ENCODE measurements at places on chromosomes 2 and 18. TPM values are rescaled to one million over a fixed set of nuclear protein-coding genes. Genes with fewer than 3 reads are reported as not detected.

Gene GKN2
- total RNA-seq, result not detected

- no peaks in the 10 kb centered on the region for H3K27me3 ChIP-seq
- H3K27ac ChIP-seq, result peak overlapping the region; percentile 77
- H3K36me3 ChIP-seq, result no peaks in the 10 kb centered on the region
- peaks cover 26% of the 10 kb centered on the region for H3K4me1 ChIP-seq
- no peak for DNase-seq
Observed at GRCh38 chr2:8121022-8121825, 560.6 kb upstream of the ID2 start.

GRCh38 chr2:107627926-107628325 lies 198.8 kb upstream of the RGPD4 start:
- no peaks in the 10 kb centered on the region for H3K4me1 ChIP-seq
- H3K36me3 ChIP-seq, result no peaks in the 10 kb centered on the region
- no peak for DNase-seq
- no peak overlapping the region for H3K27ac ChIP-seq

DNA sequence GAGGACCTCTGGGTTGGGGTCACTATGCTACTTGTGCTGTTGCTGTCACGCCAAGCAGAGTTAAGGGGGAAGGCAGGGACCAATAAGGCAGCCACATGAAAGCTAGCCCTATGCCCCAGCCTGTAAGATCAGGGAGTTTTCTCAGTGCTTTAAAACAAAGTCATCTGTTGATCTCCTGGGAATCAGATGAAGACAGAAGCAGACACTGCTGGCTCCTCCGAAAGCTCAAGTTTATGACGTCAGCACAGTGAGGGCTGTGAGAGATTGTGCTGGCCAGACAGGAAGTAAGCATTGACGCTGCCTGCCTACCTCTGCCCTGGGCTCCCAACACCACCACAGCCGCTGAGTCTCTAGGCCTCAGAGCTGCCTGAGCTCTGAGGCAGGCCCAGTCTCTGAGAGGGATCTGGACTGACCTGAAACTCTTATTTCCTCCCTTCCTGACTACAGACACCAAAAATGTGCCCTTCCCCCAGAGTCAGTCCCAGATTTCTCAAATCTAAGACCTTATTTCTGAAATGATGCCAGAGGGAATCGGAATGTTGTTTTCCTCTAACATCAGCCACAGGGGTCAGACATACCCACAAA lies 118.1 kb upstream of the EPAS1 start:
- H3K27ac ChIP-seq, result peak overlapping the region; percentile 52
- H3K36me3 ChIP-seq, result no peaks in the 10 kb centered on the region
- peak; percentile 48 for DNase-seq
- no peak overlapping the region for H3K4me3 ChIP-seq
- no peaks in the 10 kb centered on the region for H3K27me3 ChIP-seq

DNA sequence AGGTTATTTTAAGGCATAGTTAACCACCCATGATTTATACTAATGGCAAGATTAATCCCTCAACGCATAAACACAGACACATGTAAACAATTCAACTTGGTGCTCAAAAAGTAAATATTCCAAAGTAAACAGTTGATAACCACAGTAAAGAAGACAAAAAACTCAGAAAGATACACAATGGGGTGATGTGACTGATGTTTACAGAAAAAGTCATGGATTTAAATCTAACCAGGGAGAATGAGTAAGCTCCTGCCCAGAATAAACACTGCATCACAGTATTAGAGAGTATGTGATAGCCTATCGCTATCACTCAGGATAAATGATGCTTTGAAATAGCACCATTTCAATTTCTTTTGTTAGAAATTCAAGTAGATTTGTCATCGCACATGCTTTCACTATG lies 49.3 kb downstream of the HIBCH start:
- H3K36me3 ChIP-seq, result no peaks in the 10 kb centered on the region
- H3K27me3 ChIP-seq, result no peaks in the 10 kb centered on the region
- H3K27ac ChIP-seq, result no peak overlapping the region
- DNase-seq, result no peak
- H3K4me3 ChIP-seq, result no peak overlapping the region
- no peaks in the 10 kb centered on the region for H3K4me1 ChIP-seq

GRCh38 chr18:8959551-8960135 lies 142.9 kb upstream of the NDUFV2 start:
- no peak overlapping the region for H3K27ac ChIP-seq
- H3K36me3 ChIP-seq, result no peaks in the 10 kb centered on the region
- H3K27me3 ChIP-seq, result no peaks in the 10 kb centered on the region

GRCh38 chr2:37617119-37617892 lies 54.1 kb downstream of the CDC42EP3 start:
- peaks cover 9% of the 10 kb centered on the region for H3K4me1 ChIP-seq
- DNase-seq, result no peak
- no peaks in the 10 kb centered on the region for H3K36me3 ChIP-seq
- no peak overlapping the region for H3K4me3 ChIP-seq

DNA sequence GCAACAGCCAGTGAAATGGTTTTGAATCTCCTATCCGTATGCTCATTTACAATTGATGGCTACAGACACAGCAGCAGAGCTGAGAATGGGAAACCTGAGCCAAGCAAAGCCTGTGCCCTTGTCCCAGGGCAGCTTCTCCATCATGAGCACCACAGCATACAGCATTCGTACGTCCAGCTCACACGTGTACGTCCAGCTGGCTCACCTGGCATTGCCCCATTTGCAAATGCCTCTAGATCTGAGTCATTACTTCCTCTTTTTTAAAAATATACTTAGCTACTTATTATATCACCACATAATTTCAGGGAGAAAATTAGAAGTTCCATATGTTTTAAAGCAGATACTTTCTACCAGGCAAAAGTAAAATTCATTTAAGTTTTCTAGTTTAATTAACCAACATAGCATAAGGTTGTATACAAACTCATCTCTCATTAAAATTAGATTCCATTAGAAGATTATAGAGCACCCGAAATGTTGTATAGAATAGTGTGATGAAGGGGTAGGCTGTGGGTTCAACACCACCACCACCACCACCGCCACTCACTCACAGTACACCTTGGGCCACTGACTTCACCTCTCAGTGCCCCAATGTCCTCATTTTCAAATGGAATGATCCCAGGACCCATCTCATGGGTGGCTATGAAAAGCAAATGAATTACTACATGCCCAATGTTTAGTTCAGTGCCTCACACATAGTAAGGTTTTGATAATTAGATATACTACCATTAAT lies 31.4 kb upstream of the TMEM177 start:
- no peaks in the 10 kb centered on the region for H3K27me3 ChIP-seq
- DNase-seq, result peak; percentile 24
- H3K27ac ChIP-seq, result no peak overlapping the region
- no peaks in the 10 kb centered on the region for H3K36me3 ChIP-seq
- no peaks in the 10 kb centered on the region for H3K4me1 ChIP-seq
- H3K4me3 ChIP-seq, result no peak overlapping the region

- peaks cover 10% of the 10 kb centered on the region for H3K4me1 ChIP-seq
- peak within 1 kb of the TSS; percentile 58 for H3K4me3 ChIP-seq
- H3K27ac ChIP-seq, result peak within 1 kb of the TSS; percentile 83
- DNase-seq, result peak; percentile 83
- no peaks in the 10 kb centered on the region for H3K36me3 ChIP-seq
Observed at GRCh38 chr18:62324917-62325805, at the start of gene TNFRSF11A. Gene TNFRSF11A (plus strand): TSS chr18:62325310. CDS start chr18:62325353, 43 bp downstream.

Gene ST8SIA5
- not detected for total RNA-seq

Gene PAIP2B
- 2.2 TPM for total RNA-seq

- DNase-seq, result no peak
- no peaks in the 10 kb centered on the region for H3K4me1 ChIP-seq
- no peaks in the 10 kb centered on the region for H3K36me3 ChIP-seq
- H3K27ac ChIP-seq, result no peak overlapping the region
- H3K4me3 ChIP-seq, result no peak overlapping the region
Observed at GRCh38 chr2:229511524-229511923, 202.8 kb downstream of the DNER start.

- H3K27me3 ChIP-seq, result no peaks in the 10 kb centered on the region
- no peak overlapping the region for H3K4me3 ChIP-seq
- no peak overlapping the region for H3K27ac ChIP-seq
Observed at GRCh38 chr2:146853741-146854444, 990.9 kb upstream of the ACVR2A start.

DNA sequence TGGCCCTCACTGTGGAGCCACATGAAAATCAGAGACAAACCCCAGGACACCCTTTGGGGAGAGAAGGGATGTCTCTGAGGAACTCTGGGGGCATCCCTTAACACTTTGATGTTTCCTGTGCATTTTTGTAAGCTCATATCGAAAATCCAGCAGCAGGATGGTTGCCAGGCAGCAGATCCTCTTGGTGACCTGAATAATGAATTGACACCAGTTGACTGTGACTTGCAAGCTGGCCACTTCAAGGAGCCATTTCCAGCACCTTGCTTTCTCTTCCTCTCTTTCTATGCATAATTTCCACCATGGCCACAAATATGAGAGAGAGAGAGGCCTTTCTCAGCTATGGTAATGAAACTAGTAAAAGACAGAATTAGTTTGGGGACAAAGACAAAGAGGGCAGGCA lies 91.7 kb downstream of the NRP2 start:
- no peaks in the 10 kb centered on the region for H3K27me3 ChIP-seq
- H3K36me3 ChIP-seq, result no peaks in the 10 kb centered on the region
- peaks cover 21% of the 10 kb centered on the region for H3K4me1 ChIP-seq
- peak overlapping the region; percentile 63 for H3K27ac ChIP-seq

DNA sequence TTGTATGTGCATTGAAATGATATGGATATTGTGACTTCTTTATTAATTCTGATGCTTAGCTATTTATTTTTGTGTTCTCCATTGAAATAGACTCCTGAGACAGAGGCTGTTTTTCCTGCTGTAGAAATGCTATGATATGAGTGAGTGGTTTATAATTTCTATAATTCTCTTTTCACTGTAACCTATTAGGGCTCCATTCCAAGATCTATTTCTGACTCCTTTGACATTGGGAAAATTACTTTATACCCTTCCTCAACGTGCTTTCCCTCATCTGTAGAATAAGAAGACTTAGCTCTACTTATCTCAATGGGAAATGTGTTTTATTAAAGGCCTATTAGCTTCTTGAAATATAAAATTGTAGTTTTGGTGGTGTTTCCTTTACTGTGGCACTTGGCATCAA lies 144.5 kb upstream of the RPRM start:
- H3K4me3 ChIP-seq, result no peak overlapping the region
- no peak overlapping the region for H3K27ac ChIP-seq
- no peaks in the 10 kb centered on the region for H3K4me1 ChIP-seq
- no peaks in the 10 kb centered on the region for H3K36me3 ChIP-seq
- no peaks in the 10 kb centered on the region for H3K27me3 ChIP-seq

Gene DSC1
- not detected for total RNA-seq

GRCh38 chr2:225400060-225400511 lies 576 bp downstream of the NYAP2 start:
- no peaks in the 10 kb centered on the region for H3K4me1 ChIP-seq
- H3K27me3 ChIP-seq, result no peaks in the 10 kb centered on the region
- H3K27ac ChIP-seq, result no peak overlapping the region
- no peak for DNase-seq
- H3K4me3 ChIP-seq, result no peak overlapping the region

DNA sequence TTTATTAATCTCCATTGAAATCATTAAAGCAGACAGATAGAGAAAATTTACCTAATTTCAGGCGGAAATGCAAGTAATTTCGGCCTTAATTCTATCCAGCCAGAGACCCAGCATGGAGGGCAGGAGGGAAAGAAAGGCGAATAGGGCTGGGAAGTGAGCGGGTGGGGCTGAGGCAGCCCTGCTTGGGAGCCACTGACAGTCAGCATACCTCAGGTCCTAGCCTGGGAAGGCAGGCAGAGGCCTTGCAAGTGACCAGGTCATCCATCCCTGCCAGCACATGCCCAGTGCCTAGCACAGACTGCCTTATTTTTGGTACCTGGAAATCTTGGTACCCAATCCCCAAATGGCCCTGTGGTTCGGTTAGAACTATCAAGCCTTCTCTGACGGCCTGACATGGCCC lies 1.5 kb downstream of the GDF7 start:
- H3K4me1 ChIP-seq, result peaks cover 16% of the 10 kb centered on the region
- H3K27ac ChIP-seq, result no peak overlapping the region
- no peak overlapping the region for H3K4me3 ChIP-seq
- H3K36me3 ChIP-seq, result no peaks in the 10 kb centered on the region
- DNase-seq, result no peak

GRCh38 chr2:84700006-84700405 lies 180.9 kb downstream of the TRABD2A start:
- H3K27me3 ChIP-seq, result no peaks in the 10 kb centered on the region
- no peaks in the 10 kb centered on the region for H3K36me3 ChIP-seq
- H3K4me1 ChIP-seq, result peaks cover 14% of the 10 kb centered on the region
- DNase-seq, result no peak
- no peak overlapping the region for H3K27ac ChIP-seq

DNA sequence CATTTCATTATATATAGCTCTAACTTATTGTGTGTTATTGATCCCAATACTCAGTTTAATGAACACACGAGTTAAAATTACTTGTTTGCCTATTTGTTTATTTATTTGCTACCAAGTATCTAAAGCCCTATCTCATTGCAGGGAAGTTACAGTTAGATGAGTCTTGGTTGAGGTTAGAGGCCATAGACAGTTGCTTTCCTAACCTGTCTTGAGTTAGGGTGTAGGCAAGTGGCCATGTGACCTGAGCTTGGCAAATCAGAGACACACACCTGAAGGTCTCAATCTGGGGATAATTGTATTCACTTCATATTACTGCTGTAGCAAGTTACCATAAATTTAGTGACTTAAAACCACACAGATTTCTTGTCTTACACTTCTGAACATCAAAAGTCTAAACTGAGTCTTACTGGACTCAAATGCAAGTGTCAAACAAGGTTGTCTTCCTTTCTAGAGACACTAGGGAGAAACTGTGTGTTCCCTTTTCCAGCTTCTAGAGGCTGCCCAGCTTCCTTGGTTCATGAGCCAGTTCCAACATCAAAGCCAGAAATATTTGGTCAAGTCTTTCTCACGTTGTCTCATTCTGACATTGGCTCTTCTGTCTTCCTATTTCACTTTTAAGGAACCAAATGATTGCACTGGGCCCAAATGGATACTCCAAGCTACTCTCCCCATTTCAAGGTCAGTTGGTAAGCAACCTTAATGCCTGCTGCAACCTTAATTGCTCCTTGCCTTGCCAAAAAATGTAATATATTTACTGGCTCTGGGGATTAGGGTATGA lies 39.7 kb downstream of the COL3A1 start:
- no peaks in the 10 kb centered on the region for H3K27me3 ChIP-seq
- peak overlapping the region; percentile 39 for H3K27ac ChIP-seq
- H3K4me3 ChIP-seq, result no peak overlapping the region
- no peaks in the 10 kb centered on the region for H3K4me1 ChIP-seq
- peaks cover 5% of the 10 kb centered on the region for H3K36me3 ChIP-seq
- no peak for DNase-seq

Gene SCN1A
- not detected for total RNA-seq

DNA sequence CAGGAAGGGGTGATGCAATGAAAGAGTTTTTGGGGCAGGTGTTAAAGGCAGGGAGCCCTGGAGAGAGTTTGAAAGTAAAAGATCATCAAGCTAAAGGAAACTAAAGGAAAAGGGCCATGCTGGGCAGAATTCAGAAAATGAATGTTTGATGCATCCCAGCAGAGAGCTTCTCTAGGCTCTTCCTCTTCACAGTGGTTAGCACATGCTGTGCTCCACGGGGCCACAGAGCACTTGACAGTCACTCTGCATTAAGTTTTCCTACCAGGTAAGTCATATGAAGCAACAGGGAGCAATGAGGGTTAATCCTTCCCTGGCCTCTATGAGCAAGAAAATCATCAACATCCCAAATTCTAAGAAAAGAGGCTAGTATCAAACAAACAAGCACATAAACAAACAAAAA lies 895.2 kb downstream of the TRIB2 start:
- DNase-seq, result no peak
- no peak overlapping the region for H3K4me3 ChIP-seq
- H3K27me3 ChIP-seq, result no peaks in the 10 kb centered on the region
- H3K27ac ChIP-seq, result no peak overlapping the region
- no peaks in the 10 kb centered on the region for H3K36me3 ChIP-seq
